ENCODE measurements at places on chromosomes 7 and 10. TPM values are rescaled to one million over a fixed set of nuclear protein-coding genes. Genes with fewer than 3 reads are reported as not detected.

Gene SPACDR
- total RNA-seq: 0.39 TPM

Gene CPED1
- total RNA-seq: 1.0 TPM

Gene SLC26A4
- 10.4 TPM for total RNA-seq

Gene ASB15
- not detected for total RNA-seq

Gene PRSS2
- total RNA-seq: not detected

DNA sequence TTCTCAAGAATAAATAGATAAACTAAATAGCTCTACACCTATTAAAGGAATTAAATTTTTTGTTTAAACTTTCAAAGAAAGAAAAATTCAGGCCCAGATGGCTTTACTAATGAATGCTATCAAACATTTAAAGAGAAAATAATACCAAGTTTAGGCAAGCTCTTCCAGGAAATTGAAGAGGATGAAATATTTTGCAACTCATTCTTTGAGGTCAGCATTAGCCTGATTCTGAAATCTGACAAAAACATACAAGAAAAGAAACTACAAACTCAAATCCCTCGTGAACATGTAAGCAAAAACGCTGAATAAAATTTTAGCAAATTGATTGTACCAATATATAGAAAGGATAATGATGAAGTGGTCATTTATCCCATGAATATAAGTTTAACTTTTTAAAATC is 93.4 kb downstream of the RTKN2 start:
- DNase-seq: no peak

- DNase-seq: no peak
Measured at GRCh38 chr7:44969701-44970522, 8.9 kb downstream of the MYO1G start.

DNA sequence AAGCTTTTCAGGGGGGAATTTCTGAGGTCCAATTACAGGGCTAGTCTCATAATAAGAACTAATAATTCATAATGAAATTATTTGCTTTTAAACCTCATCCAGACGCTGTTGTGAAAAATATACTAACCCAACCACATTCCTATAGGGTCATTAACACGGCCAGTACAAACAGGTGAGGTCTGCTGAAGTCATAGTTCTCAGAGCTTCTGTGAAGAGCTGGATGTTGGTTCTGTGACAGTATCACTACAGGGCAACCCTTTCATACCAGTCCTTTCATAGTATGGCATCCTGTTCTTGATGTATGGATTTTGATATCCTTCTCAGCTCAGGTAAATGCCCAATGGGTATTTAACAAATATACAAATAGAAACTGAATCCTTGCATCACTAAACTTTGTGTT is 62.3 kb upstream of the FAM133B start:
- DNase-seq: no peak

DNA sequence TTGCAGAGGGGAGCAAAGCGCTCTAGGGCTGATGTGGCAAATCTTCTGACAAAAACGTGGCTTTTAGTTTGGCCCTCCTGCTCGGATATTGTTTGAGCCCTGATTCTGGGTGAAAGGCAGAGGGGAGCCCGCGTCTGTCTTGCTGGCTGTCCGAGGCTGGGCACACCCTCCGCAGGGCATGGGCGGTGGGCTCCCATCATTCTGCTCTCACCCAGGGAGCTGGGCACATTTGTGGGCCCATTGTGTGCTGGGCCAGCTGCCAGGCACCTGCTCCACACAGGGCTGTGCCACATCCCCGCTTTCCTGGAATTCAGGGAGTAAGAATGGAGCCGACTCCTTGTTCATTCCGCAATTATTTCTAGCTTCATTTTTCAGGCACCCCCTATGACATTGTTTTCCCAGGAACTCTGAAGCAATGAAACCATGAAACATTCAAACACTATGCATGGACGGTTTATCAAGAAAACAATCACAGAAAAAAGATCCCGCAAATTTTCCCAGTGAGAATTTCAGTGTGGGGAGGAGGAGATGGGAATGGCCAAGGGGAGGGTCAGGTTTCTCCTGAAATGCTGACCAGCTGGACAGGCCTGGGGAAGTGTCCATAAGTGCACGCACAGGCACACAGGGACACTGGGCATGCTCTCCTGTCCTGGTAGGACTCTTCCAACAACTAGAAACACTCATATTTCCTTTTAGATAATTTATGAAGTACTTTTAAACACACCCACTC is 341.1 kb downstream of the CXCL12 start:
- no peak for DNase-seq

DNA sequence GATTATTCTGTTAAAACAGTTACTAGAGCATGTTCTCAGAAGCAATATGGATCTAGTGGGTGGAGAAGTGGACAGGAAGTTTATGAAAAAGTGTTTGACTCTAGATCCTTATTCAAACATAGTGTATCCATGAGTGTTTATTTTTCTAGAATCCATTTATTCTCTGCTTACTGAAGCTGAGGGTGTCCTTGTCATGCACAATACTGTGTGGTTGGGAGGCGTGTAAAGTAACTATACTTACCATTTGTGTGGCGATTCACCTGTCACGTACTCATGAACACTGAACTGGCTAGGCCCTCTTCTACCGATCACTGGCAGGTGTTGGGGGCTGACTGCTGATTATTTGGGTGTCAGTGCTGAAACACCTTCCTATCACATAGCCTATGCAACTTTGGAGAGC is 74.0 kb downstream of the POU6F2 start:
- no peak for DNase-seq

- no peak for DNase-seq
Measured at GRCh38 chr7:156180451-156181229, 368.4 kb upstream of the SHH start.

Measured in dermis microvascular lymphatic vessel endothelial cell (primary cell).